GM04504 (cell line): ENCODE measurements at places on chromosomes 1 and 21.

- no peak for DNase-seq
These were observed 79.9 kb downstream of the MORN1 start for GRCh38 chr1:2311184-2312032.

- DNase-seq: no peak
These were observed 579.7 kb downstream of the PLA2G4A start for GRCh38 chr1:187408212-187409004.

- DNase-seq: no peak
These were observed 31.9 kb upstream of the DENND1B start for GRCh38 chr1:197807216-197807615.

GRCh38 chr1:76115171-76115570 is 40.6 kb downstream of the ST6GALNAC3 start:
- DNase-seq: no peak

GRCh38 chr1:201633811-201634210 is 94.9 kb downstream of the NAV1 start:
- no peak for DNase-seq

DNA sequence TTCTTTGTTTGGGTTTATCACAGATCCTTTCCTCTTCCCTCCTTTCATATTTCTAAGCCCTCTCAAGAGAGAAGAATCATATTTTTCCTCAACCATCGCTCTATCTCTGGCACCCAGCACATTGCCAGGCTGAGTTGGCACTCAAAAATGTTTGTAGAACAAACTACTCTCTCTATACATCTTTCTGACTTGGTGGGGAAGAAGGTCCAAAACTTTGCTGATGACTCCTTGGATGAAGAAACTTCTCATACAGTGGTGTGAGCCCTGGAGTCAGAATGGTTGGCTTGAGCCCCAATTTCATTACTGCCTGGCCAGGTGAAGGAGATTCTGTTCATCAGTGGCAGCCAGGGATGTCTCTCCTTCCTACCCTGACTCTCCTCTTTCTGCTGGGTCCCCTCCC is 11.9 kb downstream of the ALX3 start:
- DNase-seq: no peak

- no peak for DNase-seq
These were observed 820 bp upstream of the TTF2 start for GRCh38 chr1:117059334-117059677.

DNA sequence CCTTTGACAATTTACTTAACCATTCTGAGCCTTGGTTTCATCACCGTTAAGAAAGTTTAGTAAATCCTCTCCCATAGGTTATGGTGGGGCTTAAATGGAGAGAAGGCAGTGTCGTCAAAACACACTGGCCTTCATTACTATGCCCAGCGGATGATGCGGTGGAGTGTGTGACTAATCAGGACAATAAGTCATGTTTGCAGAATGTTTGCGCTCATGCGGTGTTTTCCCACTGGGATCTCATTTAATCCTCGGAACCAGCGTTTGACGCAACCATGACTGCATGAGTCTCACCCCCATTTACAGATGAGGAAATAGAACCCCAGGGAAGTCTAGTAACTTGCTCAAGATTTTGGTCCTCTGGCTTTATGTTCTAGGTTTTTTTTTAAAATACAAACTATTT is 17.5 kb downstream of the SLC26A9 start:
- DNase-seq: peak; percentile 85

DNA sequence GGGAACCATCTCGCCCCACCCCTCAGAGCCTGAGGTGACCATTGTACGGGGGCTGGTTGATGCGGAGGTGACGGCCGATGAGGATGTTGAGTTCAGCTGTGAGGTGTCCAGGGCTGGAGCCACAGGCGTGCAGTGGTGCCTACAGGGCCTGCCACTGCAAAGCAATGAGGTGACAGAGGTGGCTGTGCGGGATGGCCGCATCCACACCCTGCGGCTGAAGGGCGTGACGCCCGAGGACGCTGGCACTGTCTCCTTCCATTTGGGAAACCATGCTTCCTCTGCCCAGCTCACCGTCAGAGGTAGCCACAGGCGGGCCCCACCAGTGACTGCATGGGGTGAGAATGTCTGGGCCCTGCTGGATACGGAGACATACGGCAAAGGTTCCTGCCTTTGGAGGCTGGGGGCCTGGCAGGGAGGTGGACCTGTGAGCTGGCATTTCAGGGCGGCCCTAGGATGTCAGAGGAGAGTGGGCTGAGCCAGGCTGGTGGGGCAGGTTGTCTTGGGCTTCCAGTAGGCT is 98.5 kb downstream of the TRIM11 start:
- no peak for DNase-seq

DNA sequence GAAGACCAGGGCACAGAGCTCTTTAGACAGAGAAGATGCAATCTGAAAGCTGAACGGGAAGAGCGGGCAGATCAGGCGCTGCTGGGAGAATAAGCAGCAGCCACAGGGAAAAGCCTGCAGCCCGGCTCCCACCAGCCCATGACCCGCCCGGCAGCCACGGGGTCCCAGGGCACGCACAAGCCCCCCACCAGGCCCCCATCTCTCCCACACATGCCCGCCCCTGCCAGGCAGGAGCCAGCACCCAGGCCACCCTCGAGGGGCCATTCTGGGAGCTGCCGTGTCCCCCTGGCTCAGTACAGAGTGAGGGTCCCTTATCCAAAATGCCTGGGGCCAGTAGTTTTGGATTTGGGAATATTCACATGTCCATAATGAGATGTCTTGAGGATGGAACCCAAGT is 16.3 kb downstream of the SLC19A1 start:
- no peak for DNase-seq

DNA sequence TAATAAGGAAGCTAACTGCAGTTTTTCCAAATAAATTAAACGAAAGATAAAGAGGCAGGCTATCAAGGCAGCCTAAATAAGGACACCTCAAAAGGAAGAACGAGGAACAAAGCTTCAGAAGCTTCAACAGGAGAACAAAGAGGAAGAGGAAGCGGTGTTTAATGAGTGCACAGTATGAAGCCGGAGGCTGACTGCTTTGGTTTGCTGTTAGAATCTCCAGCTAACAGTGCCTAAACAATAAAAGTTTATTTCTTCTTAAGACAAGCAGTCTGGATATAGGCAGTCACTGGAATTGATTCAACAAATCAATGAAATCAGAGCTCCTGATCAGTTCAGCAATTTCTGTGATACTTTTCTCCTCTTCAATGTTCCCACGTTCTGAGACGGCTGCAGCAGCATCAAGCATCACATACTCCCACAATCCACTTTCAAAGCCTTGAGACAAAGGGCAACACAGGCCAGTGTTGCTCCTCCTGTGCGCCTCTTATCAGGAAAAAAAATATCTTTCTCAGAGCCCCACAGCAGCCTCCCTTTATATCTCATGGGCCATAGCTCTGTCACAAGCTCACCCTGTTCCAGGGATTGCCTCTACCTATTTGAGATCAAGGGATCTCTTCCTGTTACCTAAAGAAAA is 365.6 kb upstream of the ST6GALNAC5 start:
- no peak for DNase-seq

GRCh38 chr1:208534599-208534897 is 290.4 kb upstream of the PLXNA2 start:
- DNase-seq: no peak

- DNase-seq: no peak
These were observed 10.3 kb downstream of the WLS start for GRCh38 chr1:68221980-68222373.

DNA sequence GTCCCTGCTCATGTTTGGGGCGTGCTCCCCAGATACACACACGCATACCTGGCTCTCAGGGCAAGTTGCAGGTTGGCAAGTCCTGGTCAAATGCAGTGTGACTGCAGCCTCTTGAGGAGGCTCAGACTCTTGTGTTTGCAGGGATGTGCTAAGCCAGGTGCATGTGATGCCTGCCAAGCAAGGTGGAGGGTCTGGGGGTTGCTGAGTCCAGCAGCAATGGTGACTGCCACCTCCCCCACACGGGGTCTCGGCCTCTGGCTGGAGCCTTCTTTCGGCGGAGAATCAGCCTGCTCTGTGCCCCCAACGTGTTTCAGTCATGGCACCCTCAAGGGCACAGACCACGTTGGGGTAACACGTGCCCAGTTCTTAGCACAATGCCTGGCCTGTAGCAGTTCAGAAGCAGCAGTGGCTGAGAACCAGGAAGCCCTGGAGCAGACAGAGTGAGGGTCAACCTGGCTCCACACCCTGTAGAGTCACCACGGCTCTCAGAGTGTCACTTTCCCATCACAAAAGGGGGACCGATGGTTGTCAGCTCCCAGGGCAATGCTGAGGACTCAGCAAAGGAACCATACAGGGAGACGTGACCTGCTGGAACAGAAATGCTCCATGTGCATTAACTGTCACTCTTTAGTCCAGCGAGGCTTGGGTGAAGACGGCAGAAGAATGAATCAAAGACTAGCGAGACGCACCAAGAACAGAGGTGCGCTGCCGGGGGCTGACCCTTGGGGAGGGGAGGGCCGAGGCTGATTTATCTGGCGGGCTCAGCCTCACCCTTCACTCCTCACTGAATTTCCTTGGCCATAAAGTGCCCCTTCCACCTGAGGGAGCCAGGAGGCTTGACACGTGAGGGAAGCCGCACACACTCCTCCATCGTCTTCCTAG is 109.0 kb downstream of the PGBD5 start:
- DNase-seq: no peak

GRCh38 chr1:153968000-153968363 is 280 bp downstream of the CREB3L4 start:
- DNase-seq: no peak

DNA sequence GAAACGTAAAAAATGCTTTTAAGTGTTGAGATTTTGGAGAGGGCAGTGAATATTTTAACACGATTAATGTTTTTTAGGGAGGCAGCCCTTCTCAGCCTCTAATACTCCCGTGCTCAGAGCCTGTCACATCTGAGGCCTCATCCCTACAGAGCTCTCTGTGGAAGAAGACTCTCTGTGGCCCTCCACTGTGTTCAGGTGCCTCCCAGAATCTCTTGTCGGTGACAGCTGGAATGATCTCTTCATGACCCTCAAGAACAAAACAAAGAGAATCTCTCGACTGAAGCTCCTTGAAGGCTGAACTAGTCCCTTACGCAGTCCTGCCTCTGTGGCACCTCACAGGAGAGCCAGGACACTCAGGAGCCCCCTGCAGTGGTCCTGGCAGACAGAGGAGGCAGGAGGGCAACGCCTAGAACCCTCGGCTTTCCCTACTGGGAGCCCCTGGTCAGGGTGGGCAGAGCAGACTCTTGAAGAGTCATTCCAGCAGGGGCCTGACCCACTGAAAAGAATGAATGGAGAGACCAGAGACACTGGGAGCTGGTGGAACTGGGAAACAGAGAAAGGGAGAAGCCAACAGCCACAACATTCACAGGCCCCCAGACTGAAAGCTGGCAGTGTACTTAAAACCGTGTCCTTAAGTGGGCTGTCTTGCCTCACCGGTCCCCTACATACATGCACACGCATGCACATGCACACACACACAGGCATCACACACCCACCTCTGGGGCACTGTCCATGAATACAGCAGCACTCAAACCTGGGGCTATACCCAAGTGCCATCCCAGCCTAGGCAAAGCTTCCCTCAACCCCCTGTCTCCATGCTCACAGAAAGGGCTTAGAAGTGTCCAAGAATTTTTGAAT is 67.5 kb upstream of the ANGPTL1 start:
- no peak for DNase-seq

DNA sequence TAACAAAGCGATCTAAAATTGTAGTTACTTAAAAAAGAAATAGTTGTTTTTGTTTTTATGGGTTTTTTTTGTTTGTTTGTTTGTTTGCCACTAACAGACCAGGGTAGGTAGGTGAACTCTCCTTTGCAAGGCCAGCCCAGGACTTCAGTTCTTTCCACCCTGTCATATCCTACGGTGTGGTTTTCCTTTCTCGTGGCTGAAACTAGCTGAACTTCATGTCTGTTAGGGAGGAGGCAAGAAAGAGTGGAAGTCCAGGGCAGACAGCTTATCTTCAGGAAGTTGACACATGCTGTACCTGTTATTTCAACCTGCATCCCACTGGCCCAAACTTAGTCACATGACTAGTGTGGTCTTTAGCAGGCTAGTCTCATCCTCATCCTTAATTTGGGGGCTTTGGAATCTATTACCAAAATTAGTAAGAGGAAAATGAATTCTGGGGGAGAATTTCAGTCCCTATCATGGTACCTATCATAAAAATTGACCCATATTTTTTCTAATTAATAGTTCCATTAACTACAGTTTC is 62.9 kb upstream of the LRRC7 start:
- no peak for DNase-seq

DNA sequence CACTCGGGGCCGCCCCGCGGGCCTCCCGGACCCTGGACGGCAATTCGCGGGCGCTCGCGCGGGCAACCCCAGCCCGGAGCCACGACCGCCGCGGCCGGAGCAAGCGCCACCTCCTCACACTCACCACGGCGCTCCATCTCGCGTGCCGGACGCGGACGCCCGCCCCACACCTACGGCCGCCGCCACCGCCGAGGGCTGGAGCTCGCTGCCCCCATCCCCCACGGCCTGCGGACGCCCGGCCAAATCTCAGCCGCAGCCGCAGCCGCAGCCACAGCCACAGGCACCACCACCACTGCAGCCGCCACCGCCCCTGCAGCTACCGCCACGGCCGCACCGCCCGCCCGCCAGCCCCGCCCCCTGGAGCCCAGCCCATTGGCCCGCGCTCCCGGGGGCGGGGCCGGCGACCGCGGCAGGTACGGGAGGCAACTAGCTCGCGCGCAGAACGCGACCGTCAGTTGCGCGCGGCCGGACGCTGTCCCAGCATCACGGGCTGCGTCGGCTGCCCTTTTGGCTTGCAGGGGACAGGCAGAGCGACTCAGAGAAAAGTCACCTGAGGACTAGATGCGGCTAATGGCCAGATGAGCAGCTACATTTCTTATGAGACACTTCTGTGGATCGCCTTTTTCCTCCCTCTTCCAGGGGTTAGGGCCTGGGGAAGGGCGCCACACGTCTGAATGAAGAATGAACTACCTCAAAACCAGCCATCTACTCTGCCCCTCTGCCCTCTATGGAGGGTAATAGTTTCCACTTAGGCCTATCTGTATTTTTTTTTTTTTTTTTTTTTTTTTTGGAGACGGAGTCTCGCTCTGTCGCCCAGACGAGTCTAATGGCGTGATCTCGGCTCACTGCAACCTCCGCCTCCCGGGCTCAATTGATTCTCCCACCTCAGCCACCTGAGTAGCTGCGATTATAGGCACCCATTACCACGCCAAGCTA is at the start of gene ARHGAP29:
TSS of gene ARHGAP29 (minus strand) at position 294 of the 936 bp plus-strand sequence. CDS start 5,973 bp downstream, outside the sequence.
- DNase-seq: peak; percentile 59

DNA sequence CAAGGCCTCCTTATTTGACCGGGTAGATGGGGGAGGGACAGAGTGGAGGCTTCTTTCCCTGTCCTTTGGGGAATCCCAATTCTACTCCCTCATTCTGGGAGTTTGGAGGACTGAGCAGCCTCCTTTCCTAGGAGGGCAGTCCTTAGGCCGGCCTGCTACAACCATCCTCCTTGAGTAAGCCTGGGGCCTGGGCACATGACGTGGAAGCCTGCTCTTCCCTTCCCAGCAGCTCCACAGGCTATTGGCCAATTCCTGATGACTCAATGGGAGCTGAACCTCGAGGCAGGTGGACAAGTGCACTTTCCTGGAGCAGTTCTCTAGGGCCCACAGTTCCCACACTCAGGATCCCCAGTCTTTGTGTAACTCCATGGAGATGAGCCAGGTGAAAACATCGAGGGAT is 3.1 kb downstream of the KCNA10 start:
- DNase-seq: no peak

DNA sequence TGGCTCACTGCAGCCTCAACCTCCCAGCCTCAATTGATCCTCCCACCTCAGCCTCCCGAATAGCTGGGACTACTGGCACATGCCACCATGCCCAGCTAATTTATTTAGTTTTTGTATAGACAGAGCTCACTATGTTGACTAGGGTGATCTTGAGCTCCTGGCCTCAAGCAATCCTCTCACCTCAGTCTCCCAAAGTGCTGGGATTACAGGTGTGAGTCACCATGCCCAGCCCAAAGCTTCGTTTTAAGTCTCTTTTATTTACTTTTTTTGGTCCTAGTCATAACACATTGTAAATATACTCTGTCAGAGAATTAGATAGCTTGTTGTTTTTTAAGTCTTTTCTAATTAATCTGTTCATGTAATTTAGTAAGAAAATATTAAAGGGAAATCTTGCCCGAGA is 42.8 kb downstream of the KCNK1 start:
- no peak for DNase-seq
